ENCODE measurements at places on chromosomes 16 and 17. TPM values are rescaled to one million over a fixed set of nuclear protein-coding genes. Genes with fewer than 3 reads are reported as not detected.

SLC6A4 gene
- total RNA-seq = 0.15 TPM

HCRT gene
- total RNA-seq = not detected

BORCS6 gene
- 7.9 TPM for total RNA-seq

SSTR5 gene
- total RNA-seq = not detected

RFFL gene
- 27.0 TPM for total RNA-seq

TNP2 gene
- total RNA-seq = not detected

MYH13 gene
- not detected for total RNA-seq

KRT222 gene
- not detected for total RNA-seq

SDR42E2 gene
- not detected for total RNA-seq

TK2 gene
- 36.4 TPM for total RNA-seq

PSMC3IP gene
- 0.64 TPM for total RNA-seq

CTRL gene
- total RNA-seq = not detected

TADA2A gene
- 10.9 TPM for total RNA-seq

BCAS3 gene
- total RNA-seq = 26.1 TPM

TNFRSF13B gene
- total RNA-seq = not detected

ASPHD1 gene
- total RNA-seq = 11.4 TPM

TBC1D3B gene
- 0.62 TPM for total RNA-seq

KCNH4 gene
- total RNA-seq = not detected

KRT15 gene
- total RNA-seq = 0.59 TPM

DPEP1 gene
- not detected for total RNA-seq

RNU2-1 gene
- total RNA-seq = not detected

NMT1 gene
- total RNA-seq = 66.6 TPM

FADS6 gene
- not detected for total RNA-seq

GPRC5C gene
- total RNA-seq = 47.7 TPM

KCNJ12 gene
- total RNA-seq = 0.20 TPM

SYCE1L gene
- total RNA-seq = 4.5 TPM

GAS2L2 gene
- total RNA-seq = 0.44 TPM

GLIS2 gene
- 9.4 TPM for total RNA-seq

MYLK3 gene
- total RNA-seq = not detected

TBCD gene
- 34.0 TPM for total RNA-seq

RPL38 gene
- total RNA-seq = 443 TPM

KRTAP17-1 gene
- not detected for total RNA-seq

CDK5R1 gene
- 1.4 TPM for total RNA-seq

OR1A1 gene
- not detected for total RNA-seq

ZSCAN10 gene
- total RNA-seq = not detected

RGS11 gene
- 1.7 TPM for total RNA-seq

ACSM2A gene
- total RNA-seq = not detected

CCDC144A gene
- 1.3 TPM for total RNA-seq

SCNN1B gene
- total RNA-seq = 0.05 TPM

SMIM5 gene
- not detected for total RNA-seq

CTF1 gene
- 3.6 TPM for total RNA-seq

STAT5A gene
- 58.9 TPM for total RNA-seq

SMG6 gene
- 68.3 TPM for total RNA-seq

POLR2A gene
- total RNA-seq = 67.3 TPM

CNTNAP4 gene
- 0.05 TPM for total RNA-seq

ANKRD40CL gene
- total RNA-seq = not detected

TBX6 gene
- 0.37 TPM for total RNA-seq
